ENCODE measurements at places on chromosomes 4 and X.

GRCh38 chr4:151652841-151653547, 107.8 kb downstream of the GATB start:
- H3K27ac ChIP-seq, result no peak overlapping the region
- no peak for DNase-seq
- H3K4me3 ChIP-seq, result no peak overlapping the region
- H3K36me3 ChIP-seq, result no peaks in the 10 kb centered on the region
- H3K4me1 ChIP-seq, result no peaks in the 10 kb centered on the region

- H3K36me3 ChIP-seq, result no peaks in the 10 kb centered on the region
- H3K4me3 ChIP-seq, result no peak overlapping the region
- H3K27ac ChIP-seq, result no peak overlapping the region
- no peak for DNase-seq
- no peaks in the 10 kb centered on the region for H3K4me1 ChIP-seq
These were observed 64.8 kb downstream of the TBC1D9 start for GRCh38 chr4:140691369-140691768.

- no peak overlapping the region for H3K27ac ChIP-seq
- no peaks in the 10 kb centered on the region for H3K4me1 ChIP-seq
- H3K36me3 ChIP-seq, result no peaks in the 10 kb centered on the region
These were observed 6.1 kb downstream of the GRIA2 start for GRCh38 chr4:157226601-157227000.

DNA sequence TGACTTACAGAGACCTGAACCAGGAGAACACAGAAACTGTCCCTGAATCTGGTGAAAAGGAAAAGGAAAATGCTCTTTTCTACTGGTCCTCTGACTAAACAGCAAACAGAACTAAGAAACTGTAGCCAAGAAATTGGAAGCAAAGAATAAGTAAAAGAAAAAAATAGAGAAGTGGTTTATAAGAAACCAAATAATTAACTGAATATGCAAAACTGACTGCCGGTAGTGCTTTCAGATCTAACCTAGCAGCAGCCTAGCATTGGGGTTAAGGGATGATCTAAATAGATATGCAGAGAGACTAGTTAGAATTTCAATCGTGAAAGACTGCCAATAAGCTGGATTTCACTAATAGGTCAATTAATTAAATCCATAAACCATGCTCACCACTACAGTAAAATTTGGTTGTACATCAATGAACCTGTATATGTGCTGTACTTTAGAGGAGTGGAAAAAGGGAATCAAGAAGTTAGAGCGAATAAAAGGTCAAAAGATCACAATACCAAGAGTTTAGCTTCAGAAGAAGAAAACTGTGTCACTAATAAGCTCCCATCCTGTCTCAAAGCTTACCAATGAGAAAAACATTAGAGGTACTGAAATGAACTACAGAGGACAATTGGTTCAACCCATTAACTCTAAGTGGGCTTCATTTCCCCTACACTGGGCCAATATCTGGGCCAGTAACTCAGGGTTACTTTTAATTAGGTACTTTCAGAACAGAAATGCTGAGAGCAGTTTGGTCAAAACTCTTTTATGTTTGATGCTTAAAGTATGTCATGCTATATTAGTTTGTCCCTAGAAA, 53.6 kb downstream of the KLHL13 start:
- H3K4me3 ChIP-seq, result no peak overlapping the region
- H3K4me1 ChIP-seq, result no peaks in the 10 kb centered on the region
- H3K27me3 ChIP-seq, result no peaks in the 10 kb centered on the region
- no peak overlapping the region for H3K27ac ChIP-seq
- no peak for DNase-seq

GRCh38 chrX:41449131-41449530, 2.0 kb downstream of the NYX start:
- H3K4me3 ChIP-seq, result no peak overlapping the region
- peaks cover 12% of the 10 kb centered on the region for H3K4me1 ChIP-seq
- H3K36me3 ChIP-seq, result no peaks in the 10 kb centered on the region
- H3K27me3 ChIP-seq, result no peaks in the 10 kb centered on the region

DNA sequence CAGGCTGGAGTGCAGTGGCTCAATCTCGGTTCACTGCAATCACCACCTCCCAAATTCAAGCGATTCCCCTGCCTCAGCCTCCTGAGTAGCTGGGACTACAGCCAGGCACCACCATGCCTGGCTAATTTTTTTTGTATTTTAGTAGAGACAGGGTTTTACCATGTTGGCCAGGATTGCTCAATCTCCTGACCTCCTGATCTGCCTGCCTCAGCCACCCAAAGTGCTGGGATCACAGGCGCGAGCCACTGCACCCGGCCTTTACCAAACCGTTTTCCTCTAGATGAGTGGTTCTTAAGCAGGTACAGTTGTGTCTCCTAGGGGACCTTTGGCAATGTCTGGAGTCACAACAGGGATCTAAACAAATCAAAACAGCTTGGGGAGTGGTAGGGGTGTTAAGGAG, 11.6 kb downstream of the AMELX start:
- DNase-seq, result no peak
- no peaks in the 10 kb centered on the region for H3K4me1 ChIP-seq
- H3K4me3 ChIP-seq, result no peak overlapping the region
- no peak overlapping the region for H3K27ac ChIP-seq
- no peaks in the 10 kb centered on the region for H3K27me3 ChIP-seq

DNA sequence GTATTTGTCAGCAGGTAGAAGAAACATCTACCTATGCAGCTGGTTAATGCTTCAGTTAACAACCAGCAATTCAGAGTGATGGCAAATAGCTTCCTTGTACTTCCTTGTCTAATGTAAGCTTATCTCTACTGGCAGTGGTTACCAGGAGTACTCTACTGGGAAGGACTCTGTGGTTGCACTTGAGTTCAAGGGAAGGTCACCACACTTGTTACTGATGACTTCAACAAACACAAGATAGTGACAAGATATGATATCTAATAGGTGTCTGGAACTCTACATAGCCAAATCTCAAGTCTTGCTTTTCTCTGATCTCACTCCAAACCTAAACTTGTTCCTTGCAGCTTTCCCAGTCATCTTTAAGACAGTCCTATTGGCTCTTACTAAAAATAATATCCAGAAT, 1644.9 kb upstream of the TENM3 start:
- H3K4me1 ChIP-seq, result no peaks in the 10 kb centered on the region
- no peaks in the 10 kb centered on the region for H3K27me3 ChIP-seq
- H3K27ac ChIP-seq, result no peak overlapping the region
- no peaks in the 10 kb centered on the region for H3K36me3 ChIP-seq

DNA sequence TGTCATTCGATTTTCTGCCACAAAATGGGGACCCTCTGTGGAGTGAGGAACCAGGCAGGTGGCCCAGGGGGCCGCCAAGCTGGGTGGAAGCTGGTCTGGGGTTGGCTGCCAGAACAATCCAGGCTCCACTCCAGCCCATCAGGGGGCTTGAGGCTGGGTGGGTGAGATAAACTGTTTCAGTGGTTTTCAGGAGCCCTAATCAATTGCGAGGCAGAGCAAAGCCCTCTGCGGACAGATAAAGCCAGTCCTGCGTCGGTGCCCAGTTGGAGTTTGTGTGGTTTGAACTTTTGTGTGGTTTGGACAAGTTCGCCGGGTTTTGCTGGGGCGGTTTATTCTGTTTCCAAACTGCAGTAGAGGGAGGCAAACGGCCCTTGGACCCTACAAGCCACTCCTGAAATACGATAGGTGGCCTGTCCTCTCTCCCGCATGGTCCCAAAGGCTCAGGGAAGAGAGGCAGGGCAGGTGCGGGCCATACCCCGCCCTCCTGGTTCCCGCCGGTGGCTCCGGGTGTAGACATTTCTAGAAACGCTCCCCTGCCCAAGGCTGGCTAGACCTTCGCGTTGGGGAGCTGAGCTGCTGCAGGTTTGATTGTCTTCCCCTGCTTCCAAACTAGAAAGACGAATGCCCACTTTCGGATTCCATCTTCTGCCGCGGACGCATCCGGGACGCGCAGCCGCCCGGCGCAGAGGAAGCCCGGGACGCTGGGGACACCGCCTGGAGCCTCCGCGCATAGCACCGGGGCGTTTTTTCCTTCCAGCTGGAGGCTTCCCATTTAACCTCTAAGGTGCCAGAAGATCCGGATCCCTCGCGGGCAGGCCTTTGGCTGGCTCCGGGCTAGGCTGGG, 169.0 kb upstream of the BCOR start:
- H3K27me3 ChIP-seq, result peaks cover 32% of the 10 kb centered on the region
- H3K4me3 ChIP-seq, result peak overlapping the region; percentile 39

- H3K4me3 ChIP-seq, result no peak overlapping the region
- H3K4me1 ChIP-seq, result no peaks in the 10 kb centered on the region
- H3K27ac ChIP-seq, result no peak overlapping the region
- no peak for DNase-seq
- no peaks in the 10 kb centered on the region for H3K36me3 ChIP-seq
- H3K27me3 ChIP-seq, result no peaks in the 10 kb centered on the region
These were observed 64.0 kb upstream of the FGF13 start for GRCh38 chrX:138775517-138775916.

DNA sequence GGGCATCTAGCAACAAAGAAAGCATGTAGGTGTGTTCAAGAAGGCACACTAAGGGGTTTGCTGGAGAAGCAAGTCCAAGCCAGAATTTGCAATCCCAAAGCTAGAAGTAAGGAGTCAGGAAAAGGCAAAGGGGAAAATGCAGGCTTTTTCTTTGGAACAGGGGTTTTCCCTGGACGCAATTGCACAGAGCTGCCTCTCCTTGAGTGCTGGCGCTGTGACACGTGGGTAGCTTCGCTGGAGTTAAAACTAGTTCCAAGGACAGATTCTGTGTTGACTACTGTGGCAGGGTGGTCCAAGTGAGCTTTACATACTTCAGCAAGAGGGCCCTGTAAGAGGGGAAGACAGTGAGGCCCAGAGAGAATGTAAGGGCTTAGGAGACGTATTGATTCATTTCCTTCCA, 277.1 kb downstream of the ADGRA3 start:
- no peak for DNase-seq
- no peak overlapping the region for H3K27ac ChIP-seq
- no peaks in the 10 kb centered on the region for H3K4me1 ChIP-seq
- no peaks in the 10 kb centered on the region for H3K27me3 ChIP-seq
- H3K36me3 ChIP-seq, result no peaks in the 10 kb centered on the region
- H3K4me3 ChIP-seq, result no peak overlapping the region

DNA sequence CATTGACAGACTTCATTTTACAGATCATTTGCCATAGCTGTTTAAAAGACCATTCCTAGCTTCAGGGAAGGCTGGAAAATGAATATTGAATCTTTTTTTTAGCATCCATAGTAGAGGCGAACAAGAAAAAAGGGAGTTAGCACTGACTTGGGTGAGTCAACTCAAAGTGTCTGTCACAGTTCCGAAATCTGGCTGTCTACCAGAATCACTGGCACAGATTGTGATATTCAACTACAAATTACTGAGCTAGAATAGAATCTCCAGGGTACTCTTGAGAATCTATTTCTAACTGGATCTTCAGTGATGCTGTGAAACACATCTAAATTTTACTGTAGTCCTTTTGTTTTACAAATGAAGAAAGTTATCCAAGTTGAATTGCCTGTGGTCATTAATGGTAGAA, 31.5 kb downstream of the SEC24B start:
- no peak overlapping the region for H3K27ac ChIP-seq
- H3K27me3 ChIP-seq, result no peaks in the 10 kb centered on the region
- H3K4me1 ChIP-seq, result peaks cover 47% of the 10 kb centered on the region
- no peak overlapping the region for H3K4me3 ChIP-seq
- peak; percentile 25 for DNase-seq
- no peaks in the 10 kb centered on the region for H3K36me3 ChIP-seq

DNA sequence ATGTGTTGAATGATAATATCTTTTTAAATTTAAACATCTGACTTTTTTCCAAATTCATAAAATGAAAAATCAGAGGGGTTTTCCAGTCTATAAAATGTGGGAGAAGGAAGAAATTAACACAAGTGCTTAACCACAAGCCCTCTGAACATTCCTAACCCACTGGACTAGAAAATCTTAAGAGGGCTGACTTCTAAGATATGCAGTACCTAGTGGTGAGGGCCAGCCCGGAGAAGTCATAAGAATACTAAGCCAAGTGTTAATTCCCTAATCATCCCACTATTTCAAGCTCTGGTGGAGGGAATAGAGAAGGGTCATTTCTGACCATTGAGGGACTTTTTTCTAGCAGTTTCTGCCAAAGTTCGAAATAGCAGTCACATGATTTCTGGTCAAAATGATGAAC, 86.9 kb upstream of the NEIL3 start:
- no peaks in the 10 kb centered on the region for H3K36me3 ChIP-seq
- no peak for DNase-seq
- no peak overlapping the region for H3K27ac ChIP-seq
